Stimulated activated CD8-positive, alpha-beta memory T cell treated with anti-CD3 and anti-CD28 coated beads, Interleukin-15, amount 100 ng/mL, for 24 hours (primary cell): ENCODE measurements at places on chromosomes 12 and 14.

GRCh38 chr14:104689881-104690711 lies 678 bp downstream of the INF2 start:
- DNase-seq: no peak

GRCh38 chr14:35878272-35879150 lies 52.4 kb downstream of the BRMS1L start:
- no peak for DNase-seq

DNA sequence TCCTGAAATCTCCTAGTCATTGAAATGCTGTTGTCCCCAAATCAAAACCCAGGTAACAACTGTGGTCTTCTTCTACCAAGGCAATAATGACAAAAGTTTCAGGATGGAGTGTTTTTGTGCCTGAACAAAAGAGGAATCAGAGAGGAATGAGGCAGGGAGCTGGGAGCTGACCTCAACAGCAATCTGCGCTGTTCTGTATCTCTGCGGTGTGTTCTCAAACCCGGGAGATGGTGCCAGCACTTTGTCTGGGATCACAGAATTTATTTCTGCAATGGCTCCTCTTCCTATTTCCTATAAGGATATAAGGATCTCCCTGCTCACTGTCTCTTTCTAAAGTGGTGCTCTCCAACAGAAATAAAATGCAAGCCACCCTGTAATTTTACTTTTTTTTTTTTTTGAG lies 449 bp upstream of the GLT8D2 start:
- DNase-seq: no peak

DNA sequence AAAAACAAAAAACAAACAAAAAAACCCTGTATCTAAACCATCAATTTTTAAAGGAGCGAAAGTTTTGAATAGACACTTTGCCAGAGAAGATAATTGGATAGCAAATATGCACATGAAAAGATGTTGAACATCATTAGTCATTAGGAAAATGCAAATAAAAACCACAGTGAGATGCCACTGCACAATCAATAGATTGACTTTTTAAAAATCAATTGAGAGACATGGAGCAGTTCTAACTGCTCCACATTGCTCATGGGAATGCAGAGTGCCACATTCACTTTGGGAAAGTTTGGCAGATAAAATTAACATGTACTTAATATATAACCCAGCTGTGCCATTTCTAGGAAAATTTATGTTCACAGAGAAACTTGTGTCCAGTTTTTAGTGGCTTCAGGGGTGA lies 12.7 kb downstream of the EIF2S1 start:
- DNase-seq: no peak
